ENCODE measurements at places on chromosomes 6 and 20.

DNA sequence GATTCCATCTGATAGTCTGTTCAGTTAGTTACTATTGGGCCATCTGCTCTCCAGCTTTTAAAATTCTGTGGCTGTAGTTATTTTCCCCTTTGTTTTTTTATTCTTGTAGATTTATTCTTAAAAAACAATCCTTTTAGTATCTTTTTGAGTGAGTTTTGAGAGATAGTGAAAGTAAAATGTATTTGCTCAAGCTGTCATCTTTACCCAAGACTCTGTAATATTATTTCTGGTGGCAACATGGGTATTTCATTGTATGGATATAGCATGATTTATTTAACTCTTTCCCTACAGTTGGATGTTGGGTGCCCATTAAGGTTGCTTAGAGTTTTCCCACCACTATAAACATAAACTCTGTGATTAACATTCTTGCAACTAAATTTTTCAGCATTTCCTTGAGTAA lies 24.6 kb downstream of the STK4 start:
- no peak for DNase-seq

GRCh38 chr20:21129861-21130260 lies 4.0 kb downstream of the KIZ start:
- no peak for DNase-seq

GRCh38 chr6:165674155-165675029 lies 11.4 kb upstream of the PDE10A start:
- no peak for DNase-seq

DNA sequence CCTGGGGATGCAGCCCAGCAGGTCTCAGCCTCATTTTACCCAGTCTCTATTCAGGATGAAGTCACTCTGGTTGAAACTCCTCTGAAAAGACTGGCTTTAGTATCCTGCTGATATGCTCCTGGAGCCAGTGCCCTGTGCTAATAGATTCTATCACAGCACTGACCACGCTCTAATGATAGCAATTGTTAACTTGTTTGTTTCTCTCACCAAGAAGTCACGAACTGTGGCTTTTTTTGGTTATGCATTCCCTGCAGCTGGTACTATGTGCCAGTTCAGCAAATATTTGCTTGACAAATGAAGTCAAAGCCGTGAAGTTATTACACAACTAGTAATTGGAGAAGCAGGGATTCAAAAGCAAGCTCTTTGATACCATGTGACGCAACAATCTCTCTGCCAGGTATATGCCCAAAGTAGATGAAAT lies 754.6 kb downstream of the KIF16B start:
- no peak for DNase-seq

DNA sequence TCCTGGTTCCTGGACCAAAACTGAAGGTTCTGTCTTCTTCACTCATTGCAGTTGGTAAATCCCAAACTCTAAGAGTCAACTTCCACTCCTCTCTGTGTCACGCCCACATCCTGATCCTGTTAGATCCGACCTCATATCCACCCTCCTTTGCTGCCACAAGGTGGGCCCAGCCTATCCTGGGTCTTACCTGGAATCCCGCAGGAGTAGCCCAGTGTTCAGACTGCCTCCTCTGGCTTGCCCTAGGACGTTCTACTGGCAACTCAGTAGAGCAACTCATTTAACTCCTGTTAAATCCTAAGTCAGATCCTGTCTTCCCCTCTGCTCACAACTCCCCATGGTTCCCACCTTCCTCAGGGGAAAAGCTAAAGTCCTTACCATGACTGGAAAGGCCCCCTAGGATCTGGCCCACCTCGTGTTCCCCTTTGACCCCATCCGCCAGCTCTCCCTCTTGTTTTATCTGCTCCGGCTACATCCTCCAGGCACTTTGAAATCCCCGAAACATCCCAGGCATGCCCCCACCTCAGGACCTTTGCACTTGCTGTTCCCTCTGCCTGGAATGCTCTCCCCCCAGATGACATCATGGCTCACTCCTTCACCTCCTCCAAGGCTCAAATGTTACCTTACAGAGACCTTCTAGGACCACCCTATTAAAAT lies 43.9 kb downstream of the TFEB start:
- no peak for DNase-seq

GRCh38 chr6:13474360-13474759 lies 13.0 kb downstream of the GFOD1 start:
- no peak for DNase-seq

DNA sequence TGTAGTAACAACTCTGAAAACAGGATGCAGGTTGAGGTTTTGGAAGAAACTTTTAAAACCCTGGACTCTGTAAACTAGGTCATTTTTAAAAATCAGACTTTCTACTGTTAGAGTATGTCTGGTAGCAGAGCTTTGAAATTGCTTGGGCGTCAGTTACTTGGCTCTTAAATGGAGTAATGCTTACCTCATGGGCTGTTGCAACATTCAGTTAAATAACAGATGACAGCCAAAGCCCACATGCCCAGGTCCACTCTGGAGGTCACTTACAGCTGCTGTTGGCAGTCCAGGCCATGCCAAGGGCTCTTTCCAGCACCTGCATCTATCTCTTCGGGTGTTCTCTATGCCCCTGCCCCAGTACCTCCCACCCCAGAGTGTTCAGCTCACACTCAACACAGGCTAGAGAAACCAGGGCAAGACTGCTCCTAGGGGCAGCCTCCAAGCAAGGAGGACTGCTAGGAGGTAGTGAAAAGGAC lies 96.4 kb downstream of the BANF2 start:
- no peak for DNase-seq

GRCh38 chr6:137259349-137259748 lies 40.2 kb upstream of the IFNGR1 start:
- DNase-seq, result no peak

- no peak for DNase-seq
Observed at GRCh38 chr20:20832715-20833114, 120.3 kb upstream of the RALGAPA2 start.

DNA sequence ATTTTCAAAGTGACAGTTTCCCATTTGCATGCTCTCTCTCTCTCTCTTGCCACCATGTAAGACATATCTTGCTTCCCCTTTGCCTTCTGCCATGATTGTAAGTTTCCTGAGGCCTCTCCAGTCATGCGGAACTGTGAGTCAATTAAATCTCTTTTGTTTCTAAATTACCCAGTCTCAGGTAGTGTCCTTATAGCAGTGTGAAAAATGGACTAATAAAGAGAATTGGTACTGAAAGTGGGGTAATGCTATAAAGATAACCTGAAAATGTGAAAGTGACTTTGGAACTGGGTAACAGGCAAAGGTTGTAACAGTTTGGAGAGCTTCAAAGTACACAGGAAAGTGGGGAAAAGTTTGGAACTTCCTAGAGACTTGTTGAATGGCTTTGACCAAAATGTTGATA lies 389.8 kb downstream of the GRIK2 start:
- no peak for DNase-seq

DNA sequence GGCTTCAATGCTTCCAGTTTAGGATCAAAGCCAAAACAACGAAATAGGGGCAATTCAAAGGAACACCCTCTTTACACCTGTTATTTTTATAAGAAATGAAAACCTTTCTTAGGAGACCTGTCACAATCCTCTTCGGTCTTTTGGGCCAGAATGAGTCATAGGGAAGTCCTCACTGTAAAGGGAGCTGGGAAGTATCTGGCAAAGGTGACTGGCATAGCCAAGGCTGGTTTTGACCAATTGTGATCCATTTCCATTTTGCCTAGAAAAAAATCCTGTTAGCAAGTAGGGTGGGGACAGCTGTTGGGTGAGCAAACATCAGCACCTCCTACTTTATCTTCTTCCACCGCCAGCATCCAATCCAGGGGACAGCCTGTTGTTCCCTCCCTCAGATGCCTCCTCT lies 343.2 kb upstream of the SULF2 start:
- DNase-seq, result no peak

GRCh38 chr6:10723567-10723881 lies 654 bp downstream of the TMEM14C start:
- no peak for DNase-seq

GRCh38 chr20:16290358-16290757 lies 282.9 kb downstream of the KIF16B start:
- no peak for DNase-seq

Measured in activated T-cell treated with anti-CD3 and anti-CD28 coated beads, Interleukin-2, amount 50 U/mL, for 1 hour (primary cell).